NCI-H2107 (cell line): ENCODE measurements at places on chromosomes 2 and 18.

GRCh38 chr2:142076317-142076716 is 54.5 kb downstream of the LRP1B start:
- DNase-seq = no peak

GRCh38 chr2:55084641-55085040 is 34.4 kb upstream of the RTN4 start:
- no peak for DNase-seq

DNA sequence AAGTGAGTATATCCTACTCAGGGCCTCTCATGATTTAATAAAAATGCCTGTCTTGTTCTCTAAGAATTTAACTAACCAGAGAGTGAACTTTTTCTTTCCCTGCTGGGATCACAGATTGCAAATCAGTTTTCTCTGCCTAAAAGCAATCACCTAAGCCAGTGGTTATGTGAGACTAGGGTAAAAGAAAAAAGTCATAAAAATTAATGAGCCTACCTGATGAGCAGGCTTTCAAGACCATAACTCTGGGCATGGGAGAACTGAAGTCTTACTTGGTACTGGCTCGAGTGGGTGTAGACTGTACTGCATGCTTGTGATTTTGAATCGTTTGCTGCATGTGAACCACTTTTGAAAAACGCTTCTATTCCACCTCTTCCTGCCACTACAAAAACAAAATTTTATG is 1677.0 kb upstream of the LRRTM1 start:
- no peak for DNase-seq

- no peak for DNase-seq
These were observed 288.5 kb upstream of the SLC8A1 start for GRCh38 chr2:40740419-40740818.

GRCh38 chr2:7694076-7694985 is 777.1 kb downstream of the RNF144A start:
- DNase-seq = no peak
